ENCODE measurements at places on chromosomes 6 and 20.

DNA sequence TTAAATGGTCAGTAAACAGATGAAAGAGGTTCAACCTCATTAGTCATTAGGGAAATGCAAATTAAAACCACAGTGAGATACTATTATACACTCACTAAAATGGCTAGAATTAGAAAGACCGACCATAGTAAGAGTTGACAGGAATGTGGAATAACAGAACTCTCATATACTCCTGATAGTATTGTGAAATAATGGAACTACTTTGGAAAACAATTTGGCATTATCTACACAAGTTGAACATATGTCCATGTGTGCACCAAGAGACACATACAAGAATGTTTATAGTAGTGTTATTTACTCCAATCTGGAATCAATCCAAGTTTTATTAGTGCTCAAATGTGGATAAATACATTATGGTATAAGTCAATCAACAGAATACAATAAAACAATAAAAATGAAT, 59.6 kb downstream of the AK9 start:
- no peak for DNase-seq

GRCh38 chr6:44676826-44677433, 289.4 kb downstream of the CDC5L start:
- DNase-seq = no peak

DNA sequence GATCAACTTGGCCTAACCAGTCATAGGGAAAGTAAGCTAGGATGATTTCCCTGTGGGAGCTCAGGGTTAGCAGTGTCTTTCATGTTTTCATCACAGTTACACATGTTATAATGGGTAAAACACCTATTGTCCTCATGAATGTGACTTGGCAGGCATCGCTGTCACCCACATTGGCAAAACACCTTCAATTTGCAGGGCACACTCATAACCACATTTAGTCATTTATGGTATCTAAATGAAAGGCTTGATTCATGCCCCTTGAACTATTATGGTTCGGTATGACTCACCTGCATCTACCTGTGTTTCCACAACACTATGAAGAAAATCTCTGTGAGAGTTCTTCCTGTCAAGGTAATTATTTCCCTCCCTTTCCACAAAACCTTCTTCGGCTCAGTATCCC, 49.2 kb downstream of the FRK start:
- DNase-seq = peak; percentile 24

DNA sequence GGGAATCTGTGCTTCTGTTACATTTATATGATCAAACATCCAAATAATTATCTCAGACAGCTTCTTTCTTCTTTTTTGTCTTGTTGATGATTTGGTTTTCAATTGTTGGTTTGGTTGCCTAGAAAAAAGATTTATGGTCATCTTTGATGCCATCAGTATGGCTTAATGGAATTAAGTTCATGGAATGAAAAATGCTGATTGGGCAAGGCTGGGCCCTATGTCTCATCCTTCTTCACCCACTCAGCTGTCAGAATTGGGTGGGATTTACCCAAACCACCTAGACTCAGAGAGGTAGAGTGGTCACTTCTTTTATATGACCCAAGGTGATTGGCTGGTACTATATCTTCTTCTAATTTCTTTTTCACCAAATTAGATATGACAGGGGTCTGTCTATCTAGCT, 258.3 kb downstream of the DOK5 start:
- no peak for DNase-seq

GRCh38 chr6:81752084-81752920, at the start of gene TENT5A:
Gene TENT5A (minus strand): TSS chr6:81752681. CDS start chr6:81752141, 540 bp downstream.
- peak; percentile 77 for DNase-seq

GRCh38 chr20:38862226-38862625, 56.7 kb downstream of the PPP1R16B start:
- no peak for DNase-seq
